Epithelial cell of proximal tubule (primary cell): ENCODE measurements at places on chromosomes 4 and X. TPM values are rescaled to one million over a fixed set of nuclear protein-coding genes. Genes with fewer than 3 reads are reported as not detected.

The DCAF8L2 gene
- total RNA-seq = not detected in 2 replicates

The MAGEC2 gene
- total RNA-seq = not detected in 2 replicates

The ADGRG4 gene
- not detected in 2 replicates for total RNA-seq

The H2BW2 gene
- total RNA-seq = not detected in 2 replicates

The CSAG2 gene
- total RNA-seq = not detected in 2 replicates

The MORC4 gene
- total RNA-seq = 9.8 and 11.1 TPM in 2 replicates

The MAOA gene
- 3.5 and 4.3 TPM in 2 replicates for total RNA-seq

The GAR1 gene
- 12.7 and 27.7 TPM in 2 replicates for total RNA-seq

GRCh38 chr4:3416270-3416669, 25.5 kb upstream of the HGFAC start:
- no peak for DNase-seq

DNA sequence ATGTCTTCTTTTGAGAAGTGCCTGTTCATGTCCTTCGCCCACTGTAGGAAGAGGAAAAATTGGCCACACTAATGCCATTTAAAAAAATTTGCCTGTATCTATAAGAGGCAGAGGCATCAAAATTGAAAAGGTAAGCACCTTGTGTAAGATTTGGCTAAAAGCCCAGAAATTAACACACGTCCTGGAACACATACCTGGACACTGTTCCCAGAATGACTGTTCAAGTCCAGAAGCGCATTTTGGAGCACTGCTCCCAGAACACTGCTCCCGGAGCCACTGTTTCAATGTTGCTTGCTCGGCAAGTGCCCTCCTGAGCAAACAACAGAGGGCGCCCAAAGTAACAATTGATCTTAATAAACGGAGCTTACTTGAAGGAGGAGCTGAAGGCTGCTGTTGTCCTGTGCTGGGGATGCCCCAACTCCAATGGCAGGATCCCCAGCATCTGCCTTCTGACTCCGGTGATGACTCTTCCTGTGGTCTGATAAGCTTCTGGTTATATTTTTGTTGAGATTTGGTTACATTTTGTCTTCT, 1958.6 kb downstream of the C4orf33 start:
- DNase-seq = no peak

DNA sequence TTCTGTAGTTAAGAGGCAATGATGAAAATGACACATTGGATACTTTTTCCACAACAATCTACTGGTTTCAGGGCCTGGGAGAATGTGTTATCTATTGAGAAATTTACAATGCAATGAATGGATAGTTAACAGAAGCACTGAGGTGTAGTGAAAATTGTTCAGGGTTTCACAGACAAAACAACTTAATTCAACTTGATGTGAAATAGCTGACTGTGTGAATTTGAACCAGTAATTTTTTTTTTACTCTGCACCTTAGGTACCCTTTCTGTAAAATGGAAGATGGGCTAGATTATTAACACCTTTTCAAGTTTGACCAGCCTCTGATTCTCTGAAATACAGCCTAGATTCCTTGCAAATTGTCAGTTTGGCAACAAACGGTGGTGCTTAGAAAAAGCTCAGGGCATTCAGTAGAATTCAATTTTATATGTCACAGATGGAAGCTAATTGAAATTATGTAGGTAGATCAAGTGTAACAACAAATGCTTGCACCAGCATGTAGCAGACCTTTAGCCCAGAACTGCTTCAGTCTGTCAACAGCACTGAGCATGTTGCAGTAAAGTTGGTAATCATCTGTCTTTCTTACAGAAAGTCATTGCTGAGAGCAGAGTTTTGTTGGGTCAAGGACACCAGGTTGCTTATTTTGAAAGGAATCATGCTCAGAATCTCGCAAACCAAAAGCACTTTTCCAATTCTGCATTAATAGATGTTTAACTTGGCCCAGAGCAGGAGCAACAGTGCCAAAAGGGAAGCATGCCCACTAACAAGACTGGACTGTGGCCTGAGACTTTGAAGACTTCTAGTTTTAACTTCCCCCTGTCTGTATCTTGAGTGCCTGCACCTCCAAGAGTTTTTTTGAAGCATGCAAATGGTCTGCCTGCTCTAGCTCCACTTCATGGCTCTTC, 526.6 kb downstream of the PACRGL start:
- no peak for DNase-seq

- no peak for DNase-seq
Measured at GRCh38 chrX:18885328-18886004, 98.4 kb downstream of the PHKA2 start.

DNA sequence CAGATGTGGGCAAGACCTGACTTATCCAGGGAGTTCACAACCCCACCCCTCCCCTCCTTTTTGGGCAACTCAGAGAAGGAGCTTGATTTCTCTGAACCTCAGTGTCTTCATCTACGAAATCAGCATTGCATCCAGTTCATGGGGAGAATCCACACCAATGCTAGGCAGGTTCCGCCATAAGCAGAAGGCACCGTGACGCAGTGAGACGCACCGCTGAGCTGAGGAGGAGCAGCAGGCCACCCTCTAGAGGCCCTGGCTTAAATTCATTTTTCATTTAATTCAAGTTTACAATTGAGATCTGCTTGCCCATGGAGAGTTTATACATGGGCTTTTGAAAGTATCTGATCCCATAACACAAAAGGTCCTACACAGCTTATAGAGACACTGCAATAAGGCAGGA, 55.7 kb downstream of the CPZ start:
- DNase-seq = no peak

GRCh38 chr4:53547983-53548382, 43.3 kb downstream of the LNX1 start:
- DNase-seq = no peak

- DNase-seq = no peak
Measured at GRCh38 chr4:82587826-82588540, 26.2 kb upstream of the TMEM150C start.

DNA sequence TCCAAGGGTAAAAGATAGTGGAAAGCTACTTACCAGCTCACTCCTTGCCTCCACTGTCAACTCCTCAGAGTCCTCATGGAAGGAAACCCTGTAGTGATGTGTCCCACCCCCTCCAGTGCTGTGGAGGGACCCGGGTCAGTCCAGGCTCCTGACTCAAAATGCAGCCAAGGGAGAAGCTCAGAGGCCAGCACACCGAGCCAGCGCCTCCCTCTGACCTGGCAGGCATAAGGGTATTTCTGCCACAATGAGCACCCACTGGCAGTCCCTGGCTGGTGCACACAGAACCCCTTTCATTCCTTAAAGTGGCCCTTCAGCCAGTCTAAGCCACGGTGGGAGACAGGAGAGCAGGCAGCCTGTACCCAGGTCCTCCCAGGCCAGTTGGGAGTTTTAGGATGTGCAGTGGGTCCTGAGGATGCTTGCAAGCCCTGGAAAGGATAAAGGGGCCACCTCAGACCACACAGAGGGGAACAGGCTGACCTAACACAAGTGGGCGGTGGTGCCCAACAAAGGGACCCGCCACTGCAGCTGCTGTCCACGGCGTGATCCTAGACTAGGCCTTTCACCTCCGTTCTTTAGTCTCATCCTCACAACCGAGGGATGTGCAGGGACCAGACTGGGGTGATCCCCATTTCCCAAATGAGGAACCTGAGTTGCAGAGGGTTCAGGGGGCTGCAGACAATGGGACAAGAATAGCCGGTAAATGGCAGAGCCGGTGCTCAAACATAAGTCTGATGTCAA, 5.7 kb downstream of the JAKMIP1 start:
- DNase-seq = no peak

DNA sequence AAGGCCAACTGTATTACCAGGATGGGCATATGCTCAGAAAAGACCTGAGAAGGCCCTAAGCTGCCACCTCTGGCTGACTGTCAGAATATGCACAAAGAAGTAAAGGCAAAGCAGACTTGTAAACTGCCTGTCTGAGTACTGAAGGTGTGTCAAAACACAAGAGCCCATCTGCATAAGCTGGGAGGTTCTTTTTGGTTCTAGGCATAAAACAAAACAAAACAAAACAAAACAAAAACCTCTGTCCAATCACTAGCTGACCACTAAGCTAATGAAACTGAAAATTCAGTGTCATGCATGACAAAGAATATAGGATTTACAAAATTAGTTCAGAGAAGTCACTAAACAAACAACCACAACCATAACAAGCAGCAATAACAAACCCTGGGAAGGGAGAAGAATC, 20.6 kb downstream of the SH3D19 start:
- DNase-seq = no peak

GRCh38 chrX:71945237-71945805, 34.7 kb downstream of the NHSL2 start:
- no peak for DNase-seq

DNA sequence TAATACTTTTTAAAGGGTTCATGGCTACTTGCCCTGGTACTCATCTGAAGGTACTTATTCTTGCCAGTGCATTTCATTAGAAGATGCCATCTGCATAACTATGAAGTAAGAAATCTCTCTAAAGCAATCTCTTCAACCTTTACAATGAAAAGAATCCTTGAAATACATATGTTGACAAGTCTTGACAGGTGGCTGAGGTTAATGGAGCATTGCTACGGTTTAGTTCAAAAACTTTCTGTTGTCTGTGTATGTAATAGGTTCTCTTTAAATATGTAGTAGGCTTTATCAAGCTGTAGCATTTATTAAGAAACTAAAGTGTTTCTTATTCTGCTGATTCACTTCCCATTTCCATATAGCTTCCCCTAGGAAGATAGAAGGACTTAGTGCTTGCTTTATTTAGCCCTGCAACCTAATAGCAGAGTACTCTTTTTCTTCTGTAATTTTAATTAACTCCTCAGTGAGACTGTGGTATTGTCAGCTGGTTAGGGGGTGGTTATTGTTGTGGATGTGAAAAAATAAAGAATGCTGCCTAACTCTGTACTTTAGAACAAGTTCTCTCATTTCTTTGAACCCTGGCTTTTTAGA, 39.3 kb downstream of the SLAIN2 start:
- DNase-seq = no peak

GRCh38 chr4:88244816-88245579, 39.4 kb downstream of the PPM1K start:
- no peak for DNase-seq

GRCh38 chrX:39438603-39439602, 637.6 kb downstream of the MID1IP1 start:
- no peak for DNase-seq

- no peak for DNase-seq
Measured at GRCh38 chr4:119823891-119824290, 195.3 kb upstream of the PDE5A start.

DNA sequence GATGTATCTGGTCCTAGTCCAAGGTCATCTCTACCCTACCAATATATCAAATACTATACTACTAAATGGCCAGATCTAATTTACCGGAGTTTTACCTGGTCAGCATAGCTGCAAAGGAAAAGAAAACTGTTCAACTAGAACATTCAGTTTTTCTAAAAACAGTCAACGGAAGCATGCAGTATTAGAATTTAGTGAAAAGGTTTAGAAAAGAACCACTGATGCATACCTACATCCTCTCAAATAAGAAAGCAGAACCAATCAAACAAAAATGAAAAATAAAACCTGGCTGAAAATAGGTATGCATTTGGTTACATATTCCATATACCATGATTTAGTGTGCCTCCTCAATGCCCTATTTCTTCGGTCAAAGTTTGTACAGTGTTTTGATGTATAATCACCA, 140.0 kb downstream of the CHM start:
- DNase-seq = no peak

GRCh38 chrX:115719171-115719570, 158.2 kb downstream of the PLS3 start:
- DNase-seq = no peak

DNA sequence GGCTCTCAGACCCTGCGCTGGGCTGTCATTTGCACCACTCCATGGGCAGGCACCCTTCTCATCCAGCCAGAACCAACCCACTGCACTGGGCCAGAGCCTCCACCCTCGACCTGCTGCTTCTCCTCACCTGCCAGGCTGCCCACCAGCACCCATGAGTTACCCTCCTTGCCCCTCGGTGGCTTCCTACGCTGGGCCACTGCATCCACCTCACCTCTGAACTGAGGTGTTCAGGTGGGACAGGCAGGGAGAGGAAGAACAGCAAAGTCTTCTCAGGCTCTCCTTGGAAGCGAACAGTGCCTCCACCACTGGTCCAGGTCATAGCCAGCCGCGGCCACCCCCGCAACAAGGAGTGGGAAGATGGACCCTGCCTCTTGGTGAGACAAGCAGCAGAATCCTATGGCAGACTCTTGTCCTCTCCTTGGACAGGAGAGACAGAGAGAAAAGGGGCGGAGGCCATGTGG, 32.4 kb upstream of the HMX1 start:
- no peak for DNase-seq

DNA sequence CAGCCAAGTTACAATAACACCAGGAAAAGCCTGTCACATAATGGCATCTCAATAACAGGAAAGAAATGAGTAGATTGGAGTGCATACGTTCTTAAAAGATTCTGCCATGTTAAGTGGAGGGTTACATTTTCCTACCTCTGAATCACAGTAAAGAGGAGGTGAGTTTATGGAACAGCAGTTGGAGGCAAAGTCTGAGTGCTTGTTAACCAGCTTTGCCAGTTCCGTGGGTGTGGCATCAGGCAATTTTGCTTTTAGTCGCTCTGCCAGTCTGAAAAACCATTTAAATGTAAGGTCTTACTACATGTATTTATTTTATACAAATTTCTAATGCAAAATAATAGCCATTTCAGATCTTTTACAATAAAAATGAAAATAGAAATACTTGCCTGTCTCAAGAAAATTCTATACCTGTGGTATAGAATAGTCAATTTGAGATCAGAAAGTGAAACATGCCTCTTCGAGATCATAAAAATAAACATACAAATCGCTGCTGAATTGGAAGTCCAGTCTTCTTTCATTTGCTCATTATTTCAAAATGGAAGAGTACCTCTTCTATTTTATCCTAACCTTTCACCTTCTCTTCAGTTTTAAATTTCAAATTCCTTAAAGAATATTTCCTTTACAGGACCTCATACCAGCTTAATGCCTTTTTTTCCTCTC, 31.4 kb downstream of the GC start:
- DNase-seq = no peak

GRCh38 chr4:185717377-185717741, 94.6 kb downstream of the SORBS2 start:
- DNase-seq = no peak

DNA sequence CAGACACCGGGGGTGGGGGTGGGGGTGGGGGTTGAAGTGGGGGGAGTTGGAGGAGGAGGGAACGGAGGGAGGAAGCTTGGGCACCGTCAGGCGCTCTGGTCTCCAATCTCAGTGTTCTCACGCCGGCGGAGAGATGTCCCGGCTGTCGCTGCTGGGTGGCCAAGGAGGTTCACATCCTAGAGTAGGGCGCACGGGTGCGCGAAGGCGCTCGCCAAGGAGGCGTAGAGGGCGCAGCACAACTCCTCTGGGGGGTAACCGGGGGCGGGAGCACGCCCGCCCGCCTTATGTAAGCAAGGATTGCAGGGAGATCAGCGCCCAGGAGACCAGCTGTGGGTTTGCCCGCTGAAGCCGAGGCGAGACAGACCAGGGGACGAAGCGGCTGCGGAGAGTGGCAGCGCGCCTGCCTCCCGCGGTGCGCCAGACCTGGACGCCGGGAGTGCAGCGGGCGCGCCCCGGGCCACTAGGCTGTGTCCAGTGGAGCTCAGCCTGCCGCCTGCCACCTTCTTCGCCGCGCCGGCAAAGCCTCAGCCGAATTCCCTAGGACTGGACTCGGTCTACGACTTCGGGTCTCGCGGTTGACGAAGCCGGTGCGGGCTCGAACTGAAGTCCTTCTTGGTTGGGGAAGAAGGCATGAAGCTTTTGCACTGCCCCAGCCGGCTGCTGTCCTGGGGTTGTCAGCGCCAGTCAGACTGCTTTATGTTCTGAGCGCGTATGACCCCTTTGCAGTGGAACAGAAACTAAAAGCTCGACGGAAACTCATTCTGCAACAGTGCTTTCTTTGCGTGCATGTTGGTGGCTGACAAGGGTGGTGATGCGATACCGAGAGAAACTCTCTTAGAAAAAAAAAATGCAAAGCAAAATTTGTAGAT, 707 bp upstream of the UNC5C start:
- DNase-seq = no peak

GRCh38 chr4:99395595-99396364, 39.4 kb downstream of the ADH7 start:
- no peak for DNase-seq
